ENCODE measurements at places on chromosomes 5 and 9. TPM values are rescaled to one million over a fixed set of nuclear protein-coding genes. Genes with fewer than 3 reads are reported as not detected.

Gene ZNF366
- 4.3 TPM for polyA plus RNA-seq

Gene KCNV2
- polyA plus RNA-seq, result 0.36 TPM

Gene PCA3
- polyA plus RNA-seq, result 2.4 TPM

Gene DOCK2
- 5.0 TPM for polyA plus RNA-seq
